ENCODE measurements at places on chromosomes 3 and 15. TPM values are rescaled to one million over a fixed set of nuclear protein-coding genes. Genes with fewer than 3 reads are reported as not detected.

GRCh38 chr3:71478568-71478967, 105.0 kb downstream of the FOXP1 start:
- H3K27ac ChIP-seq, result no peak overlapping the region
- no peak overlapping the region for H3K4me3 ChIP-seq
- H3K27me3 ChIP-seq, result no peaks in the 10 kb centered on the region
- H3K36me3 ChIP-seq, result peaks cover 7% of the 10 kb centered on the region
- H3K4me1 ChIP-seq, result peaks cover 47% of the 10 kb centered on the region

GRCh38 chr3:158847885-158848284, 46.0 kb downstream of the MFSD1 start:
- H3K27ac ChIP-seq, result no peak overlapping the region
- H3K4me3 ChIP-seq, result no peak overlapping the region
- H3K27me3 ChIP-seq, result no peaks in the 10 kb centered on the region
- H3K36me3 ChIP-seq, result no peaks in the 10 kb centered on the region
- peaks cover 3% of the 10 kb centered on the region for H3K4me1 ChIP-seq

- no peak for DNase-seq
- peak overlapping the region; percentile 64 for H3K27ac ChIP-seq
- peaks cover 32% of the 10 kb centered on the region for H3K36me3 ChIP-seq
- no peaks in the 10 kb centered on the region for H3K27me3 ChIP-seq
Measured at GRCh38 chr3:141530415-141530768, 43.6 kb downstream of the RASA2 start.

DNA sequence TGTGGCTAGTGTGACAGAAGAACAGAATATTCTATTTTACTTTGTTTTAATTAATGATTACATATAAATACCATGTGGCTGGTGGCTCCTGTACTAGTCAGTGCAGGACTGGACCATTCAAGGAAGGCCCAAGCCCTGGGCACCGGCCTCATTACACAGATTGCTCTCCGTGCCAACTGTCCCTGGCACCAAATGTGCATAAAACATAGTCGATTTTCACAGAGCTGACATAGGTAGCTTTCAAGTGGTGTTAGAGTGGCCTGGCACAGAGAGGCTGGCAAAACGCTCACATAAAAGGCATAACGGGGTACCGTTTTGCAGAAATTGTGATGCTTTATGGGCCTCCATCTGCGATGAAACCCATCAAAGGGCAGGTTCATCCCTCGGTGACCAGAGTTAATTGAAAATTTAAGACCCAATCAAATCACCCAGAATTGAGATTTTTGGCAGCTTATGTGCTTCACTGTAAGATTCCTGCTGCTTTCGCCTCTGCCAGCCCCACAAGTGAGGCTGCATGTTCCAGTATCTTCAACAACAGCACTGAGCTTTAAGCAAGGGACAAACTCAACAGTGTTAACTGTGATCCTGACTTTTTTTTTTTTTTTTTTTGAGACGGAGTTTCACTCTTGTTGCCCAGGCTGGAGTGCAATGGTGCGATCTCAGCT, 25.9 kb downstream of the RFTN1 start:
- H3K27ac ChIP-seq, result no peak overlapping the region
- H3K27me3 ChIP-seq, result no peaks in the 10 kb centered on the region
- peaks cover 41% of the 10 kb centered on the region for H3K36me3 ChIP-seq
- DNase-seq, result no peak

- H3K27me3 ChIP-seq, result no peaks in the 10 kb centered on the region
- no peak overlapping the region for H3K4me3 ChIP-seq
- peaks cover 23% of the 10 kb centered on the region for H3K36me3 ChIP-seq
- DNase-seq, result peak; percentile 65
Measured at GRCh38 chr3:31636694-31637442, 104.1 kb downstream of the STT3B start.

- no peaks in the 10 kb centered on the region for H3K36me3 ChIP-seq
- H3K4me1 ChIP-seq, result no peaks in the 10 kb centered on the region
- H3K27ac ChIP-seq, result no peak overlapping the region
Measured at GRCh38 chr15:36914466-36914865, 185.9 kb downstream of the MEIS2 start.

GRCh38 chr3:123400169-123400568, 48.7 kb downstream of the ADCY5 start:
- H3K36me3 ChIP-seq, result no peaks in the 10 kb centered on the region
- no peak overlapping the region for H3K27ac ChIP-seq
- DNase-seq, result no peak
- no peaks in the 10 kb centered on the region for H3K4me1 ChIP-seq
- H3K4me3 ChIP-seq, result no peak overlapping the region
- no peaks in the 10 kb centered on the region for H3K27me3 ChIP-seq

DNA sequence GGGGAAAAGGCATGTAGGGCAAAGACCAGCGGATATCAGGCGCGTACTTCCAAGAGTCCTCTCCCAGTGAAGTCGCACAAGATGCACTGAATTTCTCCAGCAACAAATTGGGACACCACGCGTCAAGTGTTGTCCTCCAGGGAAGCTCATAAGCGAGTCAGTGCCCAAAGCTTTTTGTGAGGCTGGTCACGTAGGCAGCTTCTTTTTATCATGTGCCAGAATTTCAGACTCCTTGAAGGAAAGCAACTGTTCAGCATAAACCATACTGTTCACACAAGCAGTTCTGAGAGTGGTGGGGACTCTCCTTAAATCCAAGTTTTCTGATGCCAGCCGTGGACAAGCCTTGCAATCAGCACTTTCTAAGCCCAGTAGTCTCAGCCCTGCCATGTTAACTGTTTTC, 10.1 kb upstream of the FSTL1 start:
- no peaks in the 10 kb centered on the region for H3K4me1 ChIP-seq
- no peak overlapping the region for H3K27ac ChIP-seq
- no peak overlapping the region for H3K4me3 ChIP-seq
- DNase-seq, result no peak

- no peaks in the 10 kb centered on the region for H3K4me1 ChIP-seq
- H3K27me3 ChIP-seq, result no peaks in the 10 kb centered on the region
- H3K4me3 ChIP-seq, result no peak overlapping the region
Measured at GRCh38 chr3:7397097-7397496, 536.2 kb downstream of the GRM7 start.

- DNase-seq, result no peak
- H3K27me3 ChIP-seq, result no peaks in the 10 kb centered on the region
- H3K27ac ChIP-seq, result no peak overlapping the region
- H3K4me1 ChIP-seq, result no peaks in the 10 kb centered on the region
Measured at GRCh38 chr3:170012683-170013400, 25.0 kb upstream of the GPR160 start.

DNA sequence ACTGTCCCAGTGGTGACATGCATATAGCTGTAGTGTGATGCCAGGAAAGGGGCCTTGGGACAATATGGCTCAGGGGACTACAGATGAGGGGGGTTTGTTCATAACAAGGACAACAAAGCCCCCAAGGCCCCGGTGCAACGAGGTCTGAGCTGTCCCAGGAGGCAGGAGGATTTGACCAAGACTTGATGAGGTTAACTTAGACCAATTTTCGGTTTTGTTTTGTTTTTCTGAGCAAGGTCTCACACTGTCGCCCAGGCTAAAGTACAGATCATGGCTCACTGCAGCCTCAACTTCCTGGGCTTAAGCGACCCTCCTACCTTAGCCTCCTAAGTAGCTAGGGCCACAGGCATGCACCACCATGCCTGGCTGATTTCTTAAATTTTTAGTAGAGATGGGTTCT, 23.8 kb downstream of the EFCAB12 start:
- H3K4me3 ChIP-seq, result no peak overlapping the region
- H3K36me3 ChIP-seq, result no peaks in the 10 kb centered on the region
- peaks cover 6% of the 10 kb centered on the region for H3K4me1 ChIP-seq

DNA sequence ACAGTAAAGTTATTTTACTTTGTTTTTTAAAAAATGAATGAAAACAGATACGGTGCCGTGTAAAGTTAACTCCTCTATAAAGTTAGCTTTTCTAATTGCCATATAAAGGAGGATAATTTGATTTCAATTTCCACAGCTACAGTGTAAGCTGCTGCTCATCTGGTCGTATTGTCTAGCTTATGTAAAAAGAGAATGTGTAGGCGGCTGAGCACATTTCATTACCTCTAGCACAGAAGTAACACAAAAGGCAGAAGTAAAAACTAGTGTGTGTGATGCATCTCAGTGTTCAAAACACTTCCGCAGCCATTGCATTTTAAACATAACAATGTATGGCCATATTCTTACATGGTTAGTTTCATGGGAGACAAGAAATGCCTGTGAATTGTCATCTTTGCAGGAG, 105.0 kb upstream of the P2RY1 start:
- no peaks in the 10 kb centered on the region for H3K4me1 ChIP-seq
- no peak for DNase-seq
- H3K4me3 ChIP-seq, result no peak overlapping the region
- H3K36me3 ChIP-seq, result no peaks in the 10 kb centered on the region
- no peak overlapping the region for H3K27ac ChIP-seq
- no peaks in the 10 kb centered on the region for H3K27me3 ChIP-seq

- H3K36me3 ChIP-seq, result no peaks in the 10 kb centered on the region
- H3K27ac ChIP-seq, result no peak overlapping the region
- H3K4me1 ChIP-seq, result no peaks in the 10 kb centered on the region
- H3K4me3 ChIP-seq, result no peak overlapping the region
Measured at GRCh38 chr3:162295323-162295983, 798.8 kb downstream of the OTOL1 start.

The FBXO40 gene
- total RNA-seq, result not detected

The GCHFR gene
- 14.8 TPM for total RNA-seq

The ZPLD1 gene
- total RNA-seq, result not detected

Measured in CD4-positive, alpha-beta T cell (primary cell).